ENCODE measurements at places on chromosomes 6 and 20.

GRCh38 chr6:118750143-118750542 is 98.8 kb upstream of the CEP85L start:
- no peak for DNase-seq

DNA sequence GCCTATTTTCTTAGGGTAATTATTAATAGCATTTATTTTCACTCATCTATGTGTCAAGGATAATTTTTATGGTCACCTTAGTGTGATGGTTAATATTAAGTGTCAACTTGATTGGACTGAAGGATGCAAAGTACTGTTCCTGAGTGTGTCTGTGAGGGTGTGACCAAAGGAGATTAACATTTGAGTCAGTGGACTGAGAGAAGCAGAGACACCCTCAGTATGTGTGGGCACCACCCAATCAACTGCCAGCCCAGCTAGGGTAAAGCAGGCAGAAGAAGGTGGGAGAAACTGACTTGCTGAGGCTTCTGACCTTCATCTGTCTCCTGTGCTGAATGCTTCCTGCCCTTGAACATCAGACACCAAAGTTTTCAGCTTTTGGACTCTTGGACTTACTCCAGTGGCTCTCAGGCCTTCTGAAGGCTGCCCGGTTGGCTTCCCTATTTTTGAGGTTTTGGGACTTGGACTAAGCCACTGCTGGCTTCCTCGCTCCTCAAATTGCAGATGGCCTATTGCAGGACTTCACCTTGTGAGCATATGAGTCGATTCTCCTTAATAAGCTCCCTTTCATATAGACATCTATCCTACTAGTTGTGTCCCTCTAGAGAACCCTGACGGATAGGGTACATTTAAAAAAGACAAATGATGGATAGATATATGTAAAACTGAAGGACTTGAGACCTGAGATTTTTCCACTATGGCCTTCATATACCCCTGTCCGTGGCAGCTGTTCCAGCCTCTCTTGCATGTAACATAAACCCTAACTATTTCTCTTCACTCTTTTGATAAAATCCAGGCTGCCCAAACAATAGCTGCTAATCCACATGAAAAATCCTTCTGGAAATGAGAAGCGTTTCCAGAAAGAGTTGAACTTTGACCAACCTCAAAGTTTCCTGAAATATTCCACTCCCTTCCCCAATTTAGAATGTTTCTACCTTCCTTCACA is 62.1 kb upstream of the RGS17 start:
- DNase-seq, result no peak

DNA sequence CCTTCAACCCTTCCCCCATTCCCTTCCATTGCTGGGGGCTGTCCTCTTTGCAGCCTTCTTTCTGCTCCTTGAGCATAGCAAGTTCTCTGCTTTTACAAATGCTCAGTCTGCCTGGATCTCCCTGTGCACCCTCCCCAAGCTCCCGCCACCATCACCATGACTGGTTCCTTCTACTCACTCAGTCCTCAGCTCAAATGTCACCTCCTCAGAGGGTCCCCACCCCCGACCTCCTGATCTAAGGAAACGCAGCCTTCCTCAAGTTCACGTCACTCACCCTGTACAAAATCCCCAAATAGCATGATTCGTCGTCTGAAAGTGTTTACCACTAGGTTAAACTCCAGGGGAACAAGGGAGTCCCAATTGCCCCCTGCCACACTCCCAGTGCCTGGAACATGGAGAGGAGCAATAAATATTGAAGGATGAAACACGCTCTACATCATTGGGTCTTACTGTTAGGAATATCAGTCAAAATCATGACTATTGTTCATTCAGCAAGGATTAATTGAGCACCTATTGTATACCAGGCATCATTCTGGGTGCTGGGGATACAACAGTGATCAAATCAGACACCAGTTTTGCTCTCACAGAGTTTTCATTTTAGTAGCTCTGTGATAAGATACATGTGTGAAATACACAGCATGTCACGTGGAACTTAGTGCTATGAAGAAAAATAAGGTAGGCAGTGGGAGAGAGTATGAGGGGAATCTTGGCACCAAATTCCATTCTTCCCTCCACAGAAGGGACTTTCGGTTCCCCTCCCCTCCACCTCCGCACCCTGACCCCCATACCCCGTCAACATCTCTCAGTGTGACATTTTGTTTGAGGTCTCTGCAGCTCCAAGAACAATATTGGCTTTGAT is 15.6 kb downstream of the TP53RK start:
- DNase-seq, result no peak

- no peak for DNase-seq
These were observed at the start of gene AFDN for GRCh38 chr6:167826896-167827582. TSS of gene AFDN (plus strand) at chr6:167826911. CDS start at chr6:167827133, 222 bp downstream.

- no peak for DNase-seq
These were observed at the start of gene DPPA5 for GRCh38 chr6:73353636-73354593. TSS of gene DPPA5 (minus strand) at chr6:73354276. CDS start at chr6:73354225, 51 bp downstream.

- no peak for DNase-seq
These were observed 36.6 kb upstream of the ADTRP start for GRCh38 chr6:11815231-11815630.

- DNase-seq, result no peak
These were observed 203.3 kb downstream of the PREX1 start for GRCh38 chr20:48624315-48625020.

DNA sequence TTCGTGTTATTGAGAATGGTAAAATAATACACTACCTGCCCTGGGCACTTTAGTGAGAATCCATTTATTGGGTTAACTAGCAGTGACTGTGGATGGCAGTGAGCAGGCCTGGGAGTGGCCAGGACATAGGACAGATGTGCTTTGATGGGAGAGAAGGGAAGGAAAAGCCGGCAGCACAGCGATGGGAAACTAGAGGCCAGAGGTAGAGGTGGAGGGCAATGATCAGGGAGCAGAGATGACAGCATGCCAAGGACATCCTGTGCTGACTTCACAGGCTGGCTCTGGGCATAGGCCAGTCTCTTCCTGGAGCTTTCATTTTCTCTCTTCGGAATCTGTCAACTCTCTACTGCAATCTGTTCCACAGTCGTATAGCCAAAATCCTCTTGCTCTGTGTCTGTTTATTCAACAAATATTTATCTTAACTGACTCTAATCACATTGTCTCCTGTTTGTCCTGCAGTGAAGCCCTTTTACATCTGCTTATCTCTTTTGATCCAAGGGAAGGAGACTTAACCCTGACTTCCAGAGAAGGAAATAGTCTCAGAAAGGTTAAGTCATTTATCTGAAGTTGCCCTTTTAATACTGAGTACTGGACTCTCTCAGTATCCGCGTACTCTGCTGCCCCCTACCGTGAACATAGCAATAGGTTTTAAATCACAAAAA is 18.4 kb upstream of the MMP24 start:
- DNase-seq, result no peak

GRCh38 chr20:11902285-11902697 is 15.4 kb upstream of the BTBD3 start:
- no peak for DNase-seq

- DNase-seq, result no peak
These were observed 141.6 kb upstream of the NRN1 start for GRCh38 chr6:6148192-6148815.

- DNase-seq, result peak; percentile 96
These were observed 3.5 kb downstream of the FOXO3 start for GRCh38 chr6:108564178-108564577.

GRCh38 chr20:24379484-24379927 is 89.9 kb upstream of the SYNDIG1 start:
- peak; percentile 3 for DNase-seq

DNA sequence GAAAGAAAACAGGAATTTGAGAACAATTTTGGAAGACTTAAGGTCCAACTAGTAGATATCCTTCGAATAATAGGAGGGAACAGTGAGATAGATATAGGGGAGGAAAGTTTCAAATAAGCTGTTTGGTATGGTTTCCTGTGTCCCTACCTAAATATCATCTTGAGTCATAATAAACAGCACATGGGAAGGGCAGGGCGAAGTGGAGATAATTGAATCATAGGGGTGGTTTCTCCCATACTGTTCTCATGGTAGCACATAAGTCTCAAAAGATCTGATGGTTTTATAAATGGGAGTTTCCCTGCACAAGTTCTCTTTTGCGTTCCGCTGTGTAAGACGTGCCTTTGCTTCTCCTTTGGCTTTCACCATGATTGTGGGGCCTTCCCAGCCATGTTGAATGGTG is 39.5 kb upstream of the ENPP5 start:
- no peak for DNase-seq

GRCh38 chr6:158377860-158378259 is 65.6 kb downstream of the TULP4 start:
- no peak for DNase-seq

DNA sequence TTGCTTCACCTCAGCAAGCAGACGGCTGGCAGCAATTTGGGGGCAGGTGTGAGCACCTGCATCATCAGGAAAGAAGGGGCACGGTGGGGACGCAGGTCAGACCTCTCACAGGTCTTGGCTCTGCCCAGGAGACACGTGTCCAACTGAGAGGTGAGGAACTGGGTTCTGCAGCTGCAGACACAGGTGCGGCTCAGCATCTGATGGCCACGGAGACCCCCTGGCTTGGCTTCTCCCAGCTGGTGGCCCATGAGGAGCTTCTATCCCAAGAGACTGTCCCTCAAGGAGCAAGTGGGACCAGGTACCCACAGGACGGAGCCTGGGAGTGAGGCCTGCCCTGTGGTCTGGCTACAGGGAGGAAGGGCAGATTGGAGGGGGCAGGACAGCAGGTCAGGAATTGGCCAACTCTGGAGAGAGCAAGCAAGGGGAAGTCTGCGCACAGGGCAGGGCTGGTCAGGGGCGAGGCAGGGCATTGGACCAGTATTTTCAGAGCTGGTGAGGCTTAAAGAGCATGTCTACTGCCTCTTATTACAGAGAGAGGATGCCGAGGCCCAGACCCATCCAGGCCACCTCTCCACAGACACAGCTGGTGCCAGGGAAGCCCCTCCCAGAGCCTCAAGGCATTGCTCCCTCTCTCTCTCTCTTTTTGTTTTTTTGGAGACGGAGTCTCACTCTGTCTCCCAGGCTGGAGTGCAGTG is 4.2 kb downstream of the STMN3 start:
- no peak for DNase-seq

DNA sequence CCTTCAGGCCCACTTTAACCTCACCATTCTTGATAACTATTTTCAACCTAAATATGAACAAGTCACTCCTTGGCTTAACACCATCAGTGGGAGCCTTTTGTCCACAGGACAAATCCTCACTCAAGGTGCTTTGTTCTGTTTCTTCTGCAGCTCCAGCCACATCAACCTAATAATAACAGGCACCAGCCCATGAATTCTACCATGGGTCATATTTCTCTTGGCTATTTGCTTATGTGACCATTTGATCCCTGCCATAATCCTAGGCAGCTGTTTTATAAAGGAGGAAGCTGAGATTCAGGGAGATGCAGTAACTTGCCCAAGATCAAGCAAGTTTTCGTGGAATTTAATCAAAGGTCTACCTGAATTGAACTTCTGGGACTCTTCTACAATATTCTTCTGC is 561.3 kb downstream of the DHX35 start:
- DNase-seq, result no peak

DNA sequence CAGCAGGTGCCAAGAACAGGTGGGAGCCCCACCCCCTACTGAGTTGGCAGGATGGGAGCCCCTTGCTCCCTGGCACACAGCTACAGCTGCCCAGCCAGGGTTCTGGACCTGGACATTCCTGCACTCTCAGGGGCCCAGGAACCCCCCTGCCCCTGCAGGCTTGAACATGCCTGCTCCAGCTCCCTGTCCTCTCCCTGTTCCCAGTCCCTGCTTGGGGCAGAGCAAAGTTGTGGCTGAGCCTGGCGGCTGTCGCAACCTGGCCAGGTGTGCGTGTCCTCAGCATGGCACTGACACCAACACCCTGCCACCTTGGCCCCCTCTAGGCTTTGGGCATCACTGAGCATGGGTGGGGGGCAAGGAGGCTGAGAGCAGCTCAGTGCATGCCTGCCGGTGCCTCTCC is 491.2 kb upstream of the NOX3 start:
- no peak for DNase-seq

- no peak for DNase-seq
These were observed at the start of gene TRIM31 for GRCh38 chr6:30113003-30113759. TSS of gene TRIM31 (minus strand) at chr6:30113090. CDS start at chr6:30112805, 285 bp downstream.

Data from GM04503 (cell line).